Stimulated activated CD8-positive, alpha-beta memory T cell treated with anti-CD3 and anti-CD28 coated beads, Interleukin-4, amount 100 ng/mL, for 4 hours (primary cell): ENCODE measurements at places on chromosomes 6 and 20.

- no peak for DNase-seq
These were observed 43.6 kb downstream of the USP45 start for GRCh38 chr6:99471638-99472037.

- DNase-seq, result no peak
These were observed 279.6 kb downstream of the ADGB start for GRCh38 chr6:146878168-146878951.

GRCh38 chr6:128078276-128078675, 177.4 kb upstream of the THEMIS start:
- DNase-seq, result no peak

DNA sequence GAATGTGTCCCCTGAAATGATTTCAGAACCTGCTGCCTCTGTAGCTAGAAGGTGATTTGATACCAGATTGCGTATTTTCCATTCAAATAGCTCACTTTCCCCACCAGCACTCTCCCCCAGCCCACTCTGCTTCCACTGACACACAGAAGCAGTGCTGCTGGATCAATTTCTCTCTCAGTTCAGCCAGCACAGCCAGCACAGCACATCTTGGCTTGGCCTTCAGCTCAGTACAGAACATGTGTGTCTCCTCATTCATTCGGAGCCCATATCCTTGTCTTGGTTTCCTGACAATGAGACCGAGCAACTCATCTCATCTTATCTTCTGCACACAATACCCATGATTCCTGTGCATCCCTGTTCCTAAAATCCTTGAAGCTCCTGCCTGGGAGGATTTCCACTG, 33.8 kb upstream of the CD83 start:
- DNase-seq, result no peak

DNA sequence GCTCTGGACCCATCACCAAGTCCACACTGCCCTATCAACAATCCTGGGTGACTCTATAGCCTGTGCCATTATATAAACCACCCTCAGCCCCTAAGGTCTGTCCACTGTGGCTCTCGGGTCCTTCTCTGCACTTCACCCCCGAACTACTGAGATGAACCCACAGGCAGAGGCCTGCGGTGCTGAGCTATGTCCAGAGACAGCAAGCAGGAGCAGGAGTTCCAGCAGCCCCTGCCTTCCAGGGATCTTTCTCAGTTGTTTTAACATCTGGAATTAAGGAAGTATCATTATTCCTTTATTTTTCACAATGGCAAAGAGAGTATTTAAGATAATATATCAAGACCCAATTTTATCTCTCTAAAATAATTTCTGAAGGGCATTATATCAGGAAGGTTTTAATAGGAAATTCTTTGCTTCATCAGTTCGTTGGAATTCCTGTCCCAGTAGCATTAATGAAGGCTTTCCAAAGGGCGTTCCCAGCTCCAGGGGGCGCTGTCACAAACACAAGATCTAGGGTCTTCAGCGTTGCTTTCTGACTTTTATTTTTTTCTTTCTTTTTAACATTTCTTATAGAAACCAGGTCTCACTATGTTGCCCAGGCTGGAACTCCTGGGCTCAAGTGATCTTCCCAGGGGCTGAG, 27.3 kb downstream of the RRBP1 start:
- DNase-seq, result no peak
